ENCODE measurements at places on chromosomes 7 and 10.

- no peak for DNase-seq
Observed at GRCh38 chr10:114346176-114347031, 57.9 kb downstream of the AFAP1L2 start.

- no peak for DNase-seq
Observed at GRCh38 chr10:125444790-125445189, 238.2 kb downstream of the TEX36 start.

- DNase-seq, result no peak
Observed at GRCh38 chr10:11909618-11910017, 86.5 kb downstream of the PROSER2 start.

DNA sequence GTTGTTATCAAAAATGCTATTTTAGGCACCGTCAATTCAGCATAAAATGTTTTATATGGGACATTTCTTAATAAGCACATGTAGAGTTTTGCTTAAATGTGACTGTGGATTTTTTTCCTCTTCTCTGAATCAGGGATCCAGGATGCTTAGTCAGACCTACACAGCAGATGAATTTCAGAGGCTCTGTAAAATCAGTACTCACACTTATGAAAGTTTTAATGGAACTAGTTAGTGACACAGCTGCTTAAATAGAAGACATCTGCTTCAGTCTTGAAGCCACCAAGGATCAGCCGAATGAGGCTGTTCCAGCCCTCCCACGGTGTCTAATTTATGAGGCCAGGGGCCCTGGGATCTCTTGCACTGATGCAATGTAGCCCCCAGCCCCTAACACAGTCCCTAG, 136.0 kb downstream of the MYOF start:
- DNase-seq, result peak; percentile 47

- DNase-seq, result peak; percentile 20
Observed at GRCh38 chr10:100184840-100185239, 989 bp downstream of the ERLIN1 start.

GRCh38 chr10:16271571-16271970, 165.2 kb upstream of the PTER start:
- DNase-seq, result no peak

DNA sequence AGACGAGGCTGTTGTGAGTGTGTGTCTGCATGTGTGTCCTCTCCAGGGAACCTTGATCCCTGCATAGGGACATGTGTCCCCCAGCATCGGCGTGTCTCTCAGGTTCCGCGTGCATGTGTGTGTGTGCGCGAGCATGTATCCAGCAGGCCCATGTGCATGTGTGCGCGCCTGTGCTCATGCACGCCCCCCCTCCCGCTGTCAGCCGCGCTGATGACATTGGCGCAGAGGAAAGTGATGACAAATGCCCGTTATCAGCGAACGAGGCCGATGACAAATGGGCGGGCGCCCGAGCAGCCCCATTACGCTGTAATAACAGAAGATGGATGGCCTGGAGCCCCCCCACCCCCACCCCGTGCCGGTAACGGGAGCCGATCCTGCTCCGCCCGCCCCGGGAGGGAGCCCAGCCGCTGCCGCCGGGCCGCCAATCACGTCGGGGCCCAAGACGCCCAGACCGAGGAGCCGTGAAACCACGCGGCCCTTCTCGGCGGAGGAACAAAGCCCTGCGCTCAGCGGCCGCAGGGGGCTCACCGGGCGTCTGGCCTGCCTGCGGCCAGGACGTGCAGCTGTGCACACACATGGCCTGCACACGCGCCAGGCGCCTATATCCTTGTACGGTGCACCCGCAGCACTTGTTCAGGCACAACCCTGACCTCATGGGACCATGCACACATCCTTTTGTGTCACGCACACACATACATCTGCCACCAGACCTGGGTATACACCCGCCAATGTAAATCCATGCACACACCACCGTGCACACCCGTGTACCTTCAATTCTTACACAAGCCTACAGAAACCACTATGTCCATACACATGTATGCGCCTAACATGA, 21.5 kb downstream of the POLL start:
- DNase-seq, result no peak

GRCh38 chr10:32372000-32372875, 25.3 kb upstream of the EPC1 start:
- DNase-seq, result no peak

GRCh38 chr7:111537134-111537533, 25.2 kb downstream of the IMMP2L start:
- DNase-seq, result no peak

DNA sequence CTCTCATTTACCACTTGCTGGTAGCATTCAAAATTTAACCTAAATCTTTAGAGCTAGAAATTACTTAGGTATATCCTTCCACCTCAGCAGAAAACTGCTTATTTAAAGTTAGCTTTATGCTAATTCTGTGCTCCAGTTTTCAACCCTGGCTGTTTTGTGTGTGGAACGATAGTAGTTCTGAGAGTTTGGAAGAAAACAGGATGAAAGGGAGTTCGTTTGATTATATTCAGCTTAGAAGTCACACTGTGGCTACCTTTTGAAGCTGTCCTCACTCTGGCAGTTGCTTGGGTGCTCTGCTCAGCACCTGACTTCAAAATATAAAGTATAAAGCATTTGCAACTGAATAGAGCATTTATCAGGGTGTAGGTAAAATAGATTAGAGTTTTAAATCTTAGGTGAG, 2.6 kb upstream of the ASCC1 start:
- DNase-seq, result no peak

- DNase-seq, result no peak
Observed at GRCh38 chr10:129914153-129914855, 49.8 kb downstream of the EBF3 start.

DNA sequence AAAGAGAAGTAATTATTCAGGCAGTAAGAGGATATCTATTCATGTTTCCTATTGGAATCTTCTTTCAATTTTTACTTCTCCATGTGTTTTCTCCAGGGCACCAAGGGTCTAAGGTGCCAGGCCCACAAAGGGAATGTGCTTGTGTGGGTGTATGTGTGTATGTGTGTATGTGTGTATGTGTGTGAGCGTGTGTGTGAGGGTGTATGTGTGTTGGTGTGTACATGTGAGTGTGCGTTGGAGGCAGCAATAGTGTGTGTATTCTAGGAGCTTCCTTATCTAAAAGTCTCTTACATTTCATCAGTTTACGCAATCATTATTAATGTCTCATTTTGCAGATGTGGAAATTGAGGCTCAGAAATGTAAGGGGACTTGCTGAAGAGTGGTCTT, 28.3 kb downstream of the RAMP3 start:
- DNase-seq, result no peak

DNA sequence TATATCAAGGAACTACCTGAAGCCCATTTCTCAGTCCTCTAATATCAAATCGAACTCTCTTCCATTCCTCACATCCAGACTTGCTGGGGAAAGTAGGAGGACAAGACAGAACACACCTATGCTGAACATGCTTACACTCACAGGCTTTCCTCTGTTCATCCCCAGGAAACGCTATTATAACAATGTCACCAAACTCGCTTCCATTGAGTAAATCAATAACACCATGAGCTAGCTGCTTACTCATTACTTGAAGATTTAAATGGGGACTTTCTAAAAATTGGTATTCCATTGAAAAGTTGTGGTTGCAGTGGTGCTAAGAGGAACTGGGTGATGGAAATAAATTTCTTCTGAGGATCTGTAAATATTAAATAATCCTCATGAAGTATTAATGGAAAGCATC, 88.8 kb downstream of the SLC25A13 start:
- DNase-seq, result no peak

- DNase-seq, result peak; percentile 44
Observed at GRCh38 chr10:19819419-19820033, 3.3 kb downstream of the PLXDC2 start.

DNA sequence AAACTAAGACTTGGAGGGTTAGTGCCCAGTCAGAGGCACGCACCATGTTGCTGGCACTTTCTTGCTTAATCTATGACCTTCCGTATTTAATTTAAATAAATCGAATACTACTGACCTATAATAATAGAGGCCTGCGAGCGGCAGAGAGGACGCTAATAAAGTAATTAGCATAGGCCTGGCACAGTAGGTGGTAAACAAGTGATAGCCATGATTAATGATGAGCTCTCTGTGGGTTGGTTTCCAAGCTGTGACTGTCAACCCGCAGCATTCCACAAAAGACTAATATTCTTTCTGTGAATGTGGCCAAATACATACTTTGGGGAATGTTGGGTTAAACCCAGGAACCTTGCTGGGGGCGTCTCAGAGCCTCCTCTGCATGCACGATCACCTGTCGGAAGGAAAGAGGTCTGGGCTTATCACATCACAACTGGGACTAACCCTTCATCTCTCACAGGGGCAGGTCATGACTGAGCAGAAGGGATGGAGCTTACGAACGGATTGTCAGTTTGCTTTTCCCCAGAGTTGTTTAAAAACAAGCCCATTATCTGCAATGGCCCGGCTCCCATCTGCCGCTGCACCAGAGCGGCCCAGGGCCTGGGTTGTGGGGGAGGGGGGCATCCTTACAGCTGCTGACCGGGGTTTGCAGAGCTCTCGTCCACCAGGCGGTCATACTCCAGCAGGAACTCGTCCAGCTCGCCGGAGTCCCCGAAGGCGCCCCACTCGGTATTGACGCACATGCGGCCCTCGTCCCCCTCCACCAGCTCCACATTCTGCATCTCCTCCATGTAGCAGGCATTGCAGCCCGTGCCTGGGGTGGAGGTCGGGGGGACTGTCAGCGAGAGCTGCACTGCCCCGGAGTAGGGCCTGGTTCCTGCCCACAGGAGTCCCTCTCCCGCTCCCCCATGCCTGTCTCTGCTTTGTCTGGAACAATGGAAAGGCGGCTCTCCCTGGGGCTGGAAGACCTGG, 6.2 kb upstream of the MYL7 start:
- DNase-seq, result no peak

DNA sequence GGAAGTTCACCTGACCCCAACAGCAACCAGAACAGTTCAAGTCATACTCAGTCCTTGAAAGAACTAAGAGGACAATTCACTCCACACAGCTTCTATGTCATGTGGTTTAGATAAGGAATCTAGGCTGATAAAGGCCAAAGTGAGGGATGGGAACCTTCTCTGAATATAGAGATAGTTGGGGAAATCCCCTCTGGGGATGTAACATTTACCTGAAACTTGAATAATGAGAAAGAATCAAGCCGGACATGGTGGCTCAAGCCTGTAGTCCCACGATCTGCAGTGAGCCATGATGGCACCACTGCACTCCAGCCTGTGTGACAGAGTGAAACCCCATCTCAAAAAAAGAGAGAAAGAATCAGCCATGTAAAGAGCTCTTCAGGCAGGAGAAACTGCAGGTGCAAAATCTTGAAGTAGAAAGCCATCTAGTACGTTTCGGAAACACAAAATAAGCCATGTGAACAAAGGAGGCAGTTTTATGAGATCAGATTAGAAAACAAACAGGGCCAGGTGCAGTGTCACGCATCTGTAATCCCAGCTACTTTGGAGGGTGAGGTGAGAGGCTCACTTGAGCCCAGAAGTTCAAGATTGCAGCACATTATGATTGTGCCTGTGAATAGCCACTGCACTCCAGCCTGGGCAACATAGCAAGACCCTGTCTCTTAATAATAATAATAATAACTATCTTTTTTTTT, 4.5 kb upstream of the DNMBP start:
- DNase-seq, result no peak

GRCh38 chr10:10313149-10313835, 704.4 kb upstream of the CELF2 start:
- DNase-seq, result no peak

GRCh38 chr10:28975891-28976531, 298.7 kb downstream of the BAMBI start:
- DNase-seq, result no peak

GRCh38 chr7:116443101-116443523, 56.4 kb upstream of the CAV2 start:
- peak; percentile 96 for DNase-seq

GRCh38 chr7:27392477-27392876, 149.9 kb downstream of the EVX1 start:
- DNase-seq, result no peak

DNA sequence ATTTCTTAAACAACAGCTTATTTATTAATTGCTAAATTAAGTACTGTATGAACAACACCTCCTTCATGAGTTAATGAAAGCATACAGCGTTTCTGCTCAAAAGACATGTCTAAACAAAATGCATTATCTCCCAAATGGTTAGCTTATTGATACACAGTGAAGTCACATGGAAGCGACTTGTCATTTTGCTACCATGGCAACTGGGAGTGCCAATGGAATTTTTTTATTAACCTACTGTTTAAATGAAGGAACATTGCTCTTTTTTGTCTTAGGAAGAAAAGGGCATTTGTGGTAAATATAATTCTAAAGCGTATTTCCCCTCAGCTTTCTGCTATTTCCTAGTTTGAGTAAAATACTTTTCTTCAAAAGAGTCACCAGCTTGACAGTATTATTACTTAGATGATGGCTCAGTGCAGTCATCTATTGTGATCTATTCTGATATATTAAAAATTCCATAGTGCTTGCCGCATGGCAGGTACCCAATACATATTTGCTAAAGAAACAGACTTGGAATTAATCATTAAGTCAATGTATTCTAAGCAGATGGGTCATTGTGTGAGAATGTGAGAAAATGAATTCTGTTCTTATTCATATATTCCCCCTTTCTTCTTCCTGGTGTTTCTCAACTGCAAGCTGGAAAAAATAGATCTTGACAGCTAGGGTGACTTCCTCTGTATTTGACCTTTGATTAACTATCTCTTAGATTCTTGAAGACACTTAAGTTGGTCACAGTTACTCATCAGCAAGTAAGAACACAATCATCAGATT, 818.3 kb downstream of the MAGI2 start:
- no peak for DNase-seq
